ENCODE measurements at places on chromosomes 3 and 15. TPM values are rescaled to one million over a fixed set of nuclear protein-coding genes. Genes with fewer than 3 reads are reported as not detected.

GRCh38 chr3:156513619-156514018, 41.3 kb downstream of the SSR3 start:
- DNase-seq: no peak

DNA sequence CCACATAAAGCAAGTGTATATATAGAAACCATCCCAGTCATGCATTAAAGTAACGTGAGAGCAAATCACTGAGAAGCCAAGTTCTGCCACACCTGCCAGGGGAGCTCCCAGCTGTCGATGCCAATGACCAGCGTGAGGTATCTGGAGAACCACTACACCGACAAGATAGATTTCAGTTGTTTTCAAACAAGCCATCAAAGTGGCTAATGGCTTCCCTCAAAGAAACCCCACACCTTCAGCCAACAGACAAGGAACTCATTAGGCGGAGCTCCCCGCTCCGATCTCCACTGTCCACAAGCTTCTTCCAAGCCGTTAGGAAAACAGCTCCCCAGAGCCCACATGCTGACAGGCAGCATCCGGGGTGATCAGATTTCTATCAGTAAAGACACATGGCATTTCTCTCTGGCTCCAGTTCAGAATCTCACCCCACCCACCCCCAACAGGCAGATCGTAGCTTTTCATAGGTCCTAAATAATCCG, 54.2 kb upstream of the SPATA12 start:
- no peak for DNase-seq

- no peak for DNase-seq
Observed at GRCh38 chr3:135792174-135792573, 173.4 kb upstream of the PPP2R3A start.

DNA sequence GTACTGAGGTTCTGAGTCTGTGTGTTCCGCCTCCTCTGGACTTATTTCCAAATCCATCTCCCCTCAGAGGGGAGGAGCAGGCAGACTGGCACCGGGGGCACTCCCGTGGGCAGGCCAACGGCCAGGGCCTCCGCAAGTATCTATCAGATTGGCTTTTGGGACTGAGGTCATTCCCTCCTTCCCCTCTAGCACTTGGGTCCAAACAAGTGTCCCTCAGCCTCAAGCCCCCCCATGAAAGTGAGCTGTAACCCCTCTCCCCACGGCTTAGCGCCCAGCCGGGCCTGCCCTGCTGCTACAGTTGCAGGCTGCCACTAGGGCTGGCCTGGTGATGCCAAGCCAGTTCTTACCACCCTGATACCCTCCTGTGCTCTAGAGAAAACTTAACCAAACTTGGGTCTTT, 17.4 kb downstream of the ITGA11 start:
- no peak for DNase-seq

DNA sequence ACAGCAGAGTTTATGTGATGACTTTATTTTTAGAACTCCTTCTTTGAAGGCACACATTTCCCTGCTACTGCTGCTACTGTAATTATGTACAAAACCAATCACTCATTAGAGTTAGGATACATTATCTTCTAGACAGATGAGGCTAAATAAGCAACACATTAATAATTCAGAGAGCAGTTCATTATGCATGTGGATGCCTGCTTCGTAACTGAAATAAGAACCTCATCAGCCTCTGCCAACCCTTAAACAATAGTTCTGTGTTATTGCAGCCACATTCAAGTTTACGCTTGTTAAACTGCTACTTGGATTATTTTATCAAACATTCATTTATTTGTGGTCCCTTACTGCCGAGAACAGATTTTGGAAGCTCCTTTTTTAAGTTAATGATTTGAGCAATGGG, 52.5 kb upstream of the C15orf61 start:
- no peak for DNase-seq

DNA sequence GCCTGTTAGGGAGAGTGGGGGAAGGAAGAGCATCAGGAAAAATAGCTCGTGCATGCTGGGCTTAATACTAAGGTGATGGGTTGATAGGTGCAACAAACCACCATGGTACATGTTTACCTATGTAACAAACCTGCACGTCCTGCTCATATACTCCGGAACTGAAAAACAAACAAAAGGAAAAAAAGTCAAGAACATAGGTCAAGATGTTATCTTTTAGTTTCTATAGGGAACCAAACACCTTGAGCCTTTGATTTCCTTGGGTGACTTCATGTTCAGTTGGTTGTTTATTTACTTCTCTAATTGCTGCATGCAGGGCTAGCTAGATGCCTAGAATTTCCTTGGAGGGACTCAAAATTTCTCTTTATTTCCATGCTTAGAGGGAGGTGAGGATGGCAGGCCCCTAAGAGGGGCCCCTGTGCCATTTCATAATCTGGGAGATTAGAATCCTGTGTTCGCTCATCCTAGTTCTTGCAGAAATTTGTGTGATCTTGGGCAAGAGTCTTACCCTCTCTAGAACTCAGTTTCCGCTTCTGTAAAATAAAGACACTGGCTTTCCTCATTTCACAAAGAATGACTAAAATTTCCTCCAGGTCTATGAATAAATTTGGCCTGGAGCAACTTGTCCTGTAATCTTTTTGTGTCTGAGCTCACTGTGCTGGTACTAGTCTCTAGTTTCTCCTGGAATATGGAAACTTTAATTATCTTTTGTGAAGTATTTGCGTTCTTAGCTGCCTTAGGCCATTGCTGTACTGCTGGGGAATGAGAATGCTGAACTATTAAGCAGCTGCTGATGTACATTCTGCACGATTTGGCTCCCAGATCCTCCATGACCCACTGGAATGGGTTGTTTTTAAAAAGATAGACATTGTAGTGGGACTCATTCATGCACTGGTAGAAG, 457.5 kb downstream of the EDEM1 start:
- no peak for DNase-seq

DNA sequence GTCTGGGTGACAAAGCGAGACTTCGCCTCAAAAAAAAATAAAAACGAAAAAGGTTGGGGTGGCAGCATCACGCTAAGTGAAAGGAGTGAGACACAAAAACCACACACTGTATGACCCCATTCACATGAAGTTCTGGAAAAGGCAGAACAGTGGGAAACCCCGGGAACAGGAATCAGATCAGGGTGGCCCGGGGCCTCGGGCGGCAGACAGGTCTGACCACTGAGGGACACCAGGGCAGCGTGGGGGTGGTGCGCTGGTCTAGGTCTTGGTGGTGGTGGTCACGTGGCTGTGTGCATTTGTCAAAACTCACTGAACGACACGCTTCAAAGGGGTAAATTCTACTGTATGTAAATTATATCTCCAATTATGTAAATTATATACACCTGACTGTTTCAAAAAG, 79.7 kb upstream of the PRR20G start:
- DNase-seq: no peak

- DNase-seq: no peak
Observed at GRCh38 chr3:8094415-8094814, 407.2 kb upstream of the LMCD1 start.

DNA sequence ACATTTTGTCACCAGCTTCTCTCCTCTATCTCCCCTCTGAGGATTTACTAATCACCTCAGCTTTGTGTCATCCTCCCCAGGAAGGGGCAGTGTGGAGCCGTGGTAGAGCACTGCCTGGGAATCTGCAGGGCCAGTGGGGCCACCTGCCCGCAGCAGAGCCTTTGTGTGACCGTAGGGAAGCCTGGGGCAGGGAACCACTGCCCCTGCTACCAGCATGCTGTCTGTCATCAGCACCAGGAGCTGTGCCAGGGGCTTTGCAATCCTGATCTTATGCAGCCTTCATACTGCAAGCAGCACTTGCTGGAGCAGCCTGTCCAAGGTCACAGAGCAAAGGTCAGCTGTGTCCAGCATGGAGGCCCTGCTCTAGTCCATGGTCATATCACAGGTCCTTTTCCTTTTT, 170.2 kb upstream of the IL12A start:
- DNase-seq: no peak

DNA sequence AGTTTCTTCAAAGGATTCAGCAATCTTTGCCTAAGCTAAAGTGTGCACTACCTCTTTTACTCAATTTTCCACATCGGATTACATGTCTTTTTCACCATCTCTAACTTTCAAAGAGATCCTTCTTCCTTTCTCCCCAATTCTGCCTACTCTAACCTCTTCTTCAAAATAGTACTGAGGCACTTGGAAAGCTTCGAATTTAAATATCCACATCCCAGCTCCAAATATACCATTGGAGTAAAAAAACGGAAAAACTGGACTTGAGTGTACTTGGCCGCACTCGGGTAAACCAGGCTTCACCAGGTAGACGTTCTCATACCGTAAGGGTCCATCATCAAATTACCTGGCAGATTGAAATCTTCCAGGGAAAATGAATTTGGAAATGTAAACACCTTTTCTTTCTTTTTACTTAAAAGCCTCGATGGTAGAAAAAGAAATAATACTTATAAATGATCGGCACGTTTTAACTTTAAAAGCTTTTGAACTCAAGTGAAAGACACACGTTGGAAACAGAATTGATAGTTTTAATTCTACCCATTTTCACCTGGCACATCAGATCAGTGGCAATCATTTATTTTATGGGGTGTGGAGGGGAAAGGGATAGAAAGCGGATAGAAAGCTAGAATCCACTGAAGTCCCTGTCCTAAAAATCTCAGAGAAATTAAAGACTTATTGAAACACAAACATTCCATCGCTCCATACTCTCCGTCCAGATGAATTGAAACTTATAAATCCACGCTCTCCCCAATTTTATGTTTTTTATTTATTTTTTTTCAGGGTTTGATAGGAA, 8.2 kb upstream of the MEIS2 start:
- DNase-seq: no peak

- no peak for DNase-seq
Observed at GRCh38 chr3:73563896-73564582, 60.7 kb downstream of the PDZRN3 start.

GRCh38 chr15:62989366-62990055, 53.0 kb upstream of the TPM1 start:
- DNase-seq: peak; percentile 9

- no peak for DNase-seq
Observed at GRCh38 chr3:5294356-5294755, 106.8 kb downstream of the EDEM1 start.

DNA sequence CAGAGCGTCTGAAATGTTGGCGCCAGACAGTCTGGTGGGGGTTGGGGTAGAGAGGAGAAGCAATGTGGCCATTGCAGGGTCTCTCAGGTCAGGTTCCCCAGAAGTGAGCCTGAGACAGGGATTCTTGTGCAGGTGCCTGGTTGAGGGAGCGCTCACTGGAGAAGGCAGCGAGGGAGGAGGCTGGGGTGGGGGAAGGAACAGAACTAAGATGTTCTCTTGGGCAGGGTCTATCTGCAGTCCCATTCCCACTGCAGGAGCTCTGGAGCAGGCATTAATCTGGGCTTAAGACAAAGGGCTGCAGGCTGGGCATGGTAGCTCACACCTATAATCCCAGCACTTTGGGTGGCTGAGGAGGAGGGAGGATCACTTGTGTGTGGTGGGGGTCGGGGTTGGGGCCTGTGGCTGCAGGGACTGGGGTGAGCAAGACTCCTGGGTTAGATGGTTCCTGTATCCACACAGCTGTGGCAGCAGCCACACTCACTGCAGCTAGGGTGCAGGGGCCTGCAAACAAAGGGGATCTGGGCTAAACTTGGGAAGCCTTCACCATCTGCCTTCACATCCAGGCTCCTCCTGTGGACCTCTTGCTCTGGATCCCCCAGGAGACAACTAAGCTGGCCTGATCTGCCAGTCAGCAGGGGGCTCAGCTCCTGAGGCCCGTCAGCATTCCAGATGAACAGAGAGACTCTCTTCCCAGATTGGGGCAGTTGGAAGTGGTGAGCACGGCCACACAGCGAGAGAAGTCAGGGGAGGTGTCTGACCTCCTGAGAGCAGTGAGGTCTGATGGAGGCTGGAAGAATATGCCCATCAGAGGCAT, 172.5 kb downstream of the ABHD5 start:
- no peak for DNase-seq

DNA sequence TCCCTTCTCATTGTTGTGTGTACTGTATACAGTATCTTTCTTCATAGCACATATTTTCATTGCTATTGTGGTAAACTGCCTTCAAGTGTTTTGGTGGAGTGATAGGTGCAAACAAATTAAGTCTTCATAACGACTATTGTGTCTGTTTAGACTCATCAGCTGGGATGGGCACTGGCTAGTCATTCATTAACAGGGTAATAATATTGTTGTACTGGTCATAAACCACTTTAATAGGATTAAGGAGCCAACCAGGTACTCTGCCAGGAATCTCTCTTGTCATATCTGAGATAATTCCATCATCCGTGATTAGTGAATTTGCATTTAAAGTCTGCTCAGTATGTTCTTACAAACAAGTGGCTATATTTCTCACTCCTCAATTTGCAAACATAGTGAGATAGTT, 10.2 kb upstream of the TMEM45A start:
- no peak for DNase-seq

- peak; percentile 76 for DNase-seq
Observed at GRCh38 chr3:146577662-146578061, 27.5 kb downstream of the PLSCR5 start.

DNA sequence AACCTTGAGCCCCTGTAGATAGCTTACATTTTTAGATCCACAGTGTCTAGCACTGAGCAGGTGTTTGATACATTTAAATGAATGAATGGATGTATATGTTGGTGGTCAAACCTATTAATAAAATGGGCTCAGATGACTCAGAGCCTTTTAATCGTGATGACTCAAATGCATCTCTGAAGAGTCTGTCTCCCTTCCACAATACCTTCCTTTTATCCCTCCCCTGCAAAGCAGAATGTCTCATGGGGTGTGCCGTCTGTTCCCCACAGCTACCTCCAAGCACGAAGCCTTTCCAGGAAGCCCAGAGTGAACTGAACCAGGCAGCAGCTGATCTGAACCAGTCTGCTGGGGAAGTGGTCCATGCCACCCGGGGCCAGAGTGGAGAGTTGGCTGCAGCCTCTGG, 303.5 kb upstream of the TPM1 start:
- no peak for DNase-seq

DNA sequence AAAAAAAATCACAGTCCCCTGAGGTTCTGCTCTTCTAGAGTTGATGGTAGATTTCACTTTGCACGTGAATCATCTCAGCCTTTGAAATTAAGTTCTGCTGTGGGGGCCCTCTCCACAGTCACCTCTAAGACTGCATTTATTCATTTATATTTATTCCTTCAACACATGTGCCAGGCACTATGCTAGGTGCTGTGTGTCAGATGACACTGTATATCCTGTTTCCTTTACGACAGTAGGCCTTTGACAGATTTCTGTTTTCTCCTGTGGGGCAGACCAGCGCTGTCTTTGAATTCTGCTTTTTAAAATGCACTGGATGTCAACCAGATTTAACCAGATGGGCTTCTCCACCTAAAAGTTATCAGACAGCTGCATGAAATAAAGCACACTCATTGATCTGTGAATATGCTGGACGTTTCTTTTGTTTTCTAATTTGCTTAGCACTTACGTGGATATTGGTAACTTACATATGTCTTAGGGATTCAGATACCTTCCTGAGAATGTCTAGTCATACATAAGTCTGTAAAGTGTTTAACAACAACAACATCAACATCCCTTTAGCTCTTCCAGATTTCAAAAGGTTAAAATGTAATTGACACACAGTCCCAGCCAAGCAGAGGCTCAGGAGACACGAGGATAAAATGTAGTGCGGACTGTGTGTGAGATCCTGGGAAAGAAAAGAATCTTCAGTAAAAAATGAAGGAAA, 525.5 kb upstream of the MCTP2 start:
- no peak for DNase-seq

- DNase-seq: no peak
Observed at GRCh38 chr3:52318186-52318816, 2.2 kb downstream of the DNAH1 start.

GRCh38 chr15:101187820-101188636, 63.8 kb downstream of the CHSY1 start:
- peak; percentile 88 for DNase-seq

The NCBP2 gene
- total RNA-seq: 76.1 TPM

The CHRM5 gene
- not detected for total RNA-seq

The GNAT1 gene
- 0.78 TPM for total RNA-seq

The TEX55 gene
- not detected for total RNA-seq

The GLT8D1 gene
- 73.5 TPM for total RNA-seq

The SUSD5 gene
- total RNA-seq: 15.3 TPM

The RAB7A gene
- 249 TPM for total RNA-seq

The SLC28A2 gene
- not detected for total RNA-seq

The TMEM207 gene
- total RNA-seq: not detected

All from endothelial cell of umbilical vein (primary cell).